Caki2 (cell line): ENCODE measurements at places on chromosomes 4 and X.

DNA sequence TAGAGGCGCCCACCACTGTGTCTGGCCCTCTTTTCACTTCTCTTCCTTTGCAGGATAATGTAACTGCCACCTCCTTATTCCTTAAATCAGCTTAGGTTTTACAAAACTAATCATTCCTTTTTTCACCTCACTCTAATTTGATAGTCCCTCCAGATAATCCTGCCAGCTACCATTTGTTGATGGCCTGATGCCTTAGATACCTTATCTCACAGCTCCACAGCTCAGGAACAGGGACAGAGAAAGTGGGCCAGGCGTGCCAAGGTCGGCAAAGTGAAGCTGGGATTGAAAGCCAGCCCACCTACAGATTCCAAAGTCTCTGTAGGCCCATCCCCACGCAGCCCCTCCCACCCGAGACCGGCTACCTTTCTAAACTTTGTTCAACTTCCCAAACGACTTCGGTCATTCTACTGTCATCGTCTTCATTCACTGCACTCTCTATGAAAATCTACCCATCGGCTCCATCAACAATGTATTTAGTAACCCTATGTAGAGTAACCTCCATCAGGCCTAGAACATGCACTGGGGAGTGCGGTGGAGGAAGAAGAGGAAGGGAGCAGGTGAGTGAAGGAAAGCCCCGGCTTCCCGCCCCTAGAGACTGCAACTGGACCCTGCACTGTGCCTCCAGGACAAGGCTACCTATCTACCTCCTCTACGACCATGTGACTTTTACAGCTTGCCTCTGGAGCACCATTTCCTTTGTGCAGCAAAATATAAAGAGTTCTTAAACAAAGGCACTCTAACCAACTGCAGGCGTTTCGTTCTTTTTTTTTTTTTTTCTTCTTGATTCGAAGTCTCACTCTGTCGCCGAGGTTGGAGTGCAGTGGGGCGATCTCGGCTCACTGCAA lies 1.5 kb downstream of the CASP6 start:
- DNase-seq, result no peak

GRCh38 chr4:120826449-120826848 lies 96.1 kb downstream of the PRDM5 start:
- DNase-seq, result no peak

DNA sequence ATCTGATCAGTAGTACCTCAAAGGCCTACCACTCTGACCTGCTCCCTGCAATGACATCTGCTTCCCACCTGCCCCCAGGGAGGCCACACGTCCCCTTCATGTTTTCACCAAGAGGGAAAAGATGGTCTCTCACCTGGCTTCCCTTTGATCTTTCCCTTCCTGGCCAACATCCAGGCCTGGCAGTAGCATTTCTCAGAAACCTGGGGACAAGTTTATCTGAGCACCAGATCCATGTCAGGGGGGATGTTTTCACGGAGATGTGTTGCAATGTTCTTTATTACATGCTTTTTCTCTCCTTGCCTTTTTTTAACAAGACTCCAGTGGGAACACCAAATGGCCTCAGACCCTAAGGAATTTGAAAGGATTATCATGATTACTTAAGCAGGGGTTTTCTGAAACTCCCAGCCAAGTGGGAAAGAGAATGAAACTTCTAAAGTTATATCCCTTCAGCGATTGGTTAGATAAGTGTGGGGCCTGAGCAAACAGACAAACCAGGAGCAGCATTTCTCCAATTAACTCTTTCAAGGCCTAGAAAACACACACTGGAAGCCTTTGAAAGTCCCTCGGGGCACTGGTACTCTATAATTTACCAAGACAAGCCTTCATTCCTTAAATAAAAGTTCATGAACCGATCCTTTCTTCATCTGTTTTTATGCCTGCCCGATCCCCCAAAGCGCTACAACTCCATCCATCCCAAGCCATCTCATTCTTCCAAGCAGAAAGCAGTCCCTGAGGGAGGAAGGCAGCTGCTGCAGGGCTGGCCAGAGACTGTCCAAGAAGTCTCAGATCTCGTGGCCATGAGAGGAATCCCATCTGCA lies 94.1 kb downstream of the BCOR start:
- DNase-seq, result no peak

DNA sequence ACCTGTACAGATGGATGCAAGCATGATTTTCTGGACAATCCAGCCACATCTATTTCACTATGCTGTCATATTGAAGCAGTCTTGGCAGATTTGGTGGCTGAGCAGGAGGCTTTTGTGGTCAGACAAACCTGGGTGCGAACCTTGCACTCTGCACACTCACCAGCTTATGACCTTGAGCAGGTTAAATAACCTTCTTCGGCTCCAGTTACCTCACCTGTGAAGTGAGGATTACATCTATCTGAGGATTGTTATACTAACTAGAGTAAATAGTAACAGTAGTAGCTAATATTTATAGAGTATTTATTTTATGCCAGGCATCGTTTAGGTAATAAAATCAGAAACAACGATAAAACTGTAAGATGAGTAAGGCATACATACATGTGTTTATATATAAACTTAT lies 150.0 kb downstream of the PPP3CA start:
- no peak for DNase-seq

DNA sequence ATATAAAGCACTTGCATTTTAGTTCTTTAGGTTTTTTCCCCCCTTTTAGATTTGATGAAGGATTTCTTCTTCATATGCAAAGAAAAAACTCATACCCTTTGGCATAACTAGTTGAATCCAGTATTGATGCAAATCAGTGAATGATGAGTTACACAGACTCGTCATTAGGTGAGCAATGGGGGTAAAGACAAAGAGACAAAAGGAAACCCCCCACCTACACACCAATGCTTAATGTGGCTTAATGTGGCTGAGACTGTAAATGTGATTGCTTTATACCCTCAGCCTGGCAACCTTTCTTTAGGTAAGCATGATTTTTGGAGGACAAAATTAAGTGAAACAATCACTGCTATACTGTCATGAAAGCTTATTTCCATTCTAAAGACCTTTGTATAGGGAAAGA lies 39.5 kb downstream of the CD40LG start:
- DNase-seq, result no peak

GRCh38 chr4:176242764-176243347 lies 26.2 kb downstream of the ASB5 start:
- DNase-seq, result no peak

GRCh38 chrX:9189286-9189685 lies 155.4 kb upstream of the FAM9B start:
- DNase-seq, result no peak

- DNase-seq, result no peak
Observed at GRCh38 chr4:15758294-15758693, 19.8 kb upstream of the CD38 start.

GRCh38 chr4:5800496-5800895 lies 89.5 kb downstream of the EVC start:
- no peak for DNase-seq

DNA sequence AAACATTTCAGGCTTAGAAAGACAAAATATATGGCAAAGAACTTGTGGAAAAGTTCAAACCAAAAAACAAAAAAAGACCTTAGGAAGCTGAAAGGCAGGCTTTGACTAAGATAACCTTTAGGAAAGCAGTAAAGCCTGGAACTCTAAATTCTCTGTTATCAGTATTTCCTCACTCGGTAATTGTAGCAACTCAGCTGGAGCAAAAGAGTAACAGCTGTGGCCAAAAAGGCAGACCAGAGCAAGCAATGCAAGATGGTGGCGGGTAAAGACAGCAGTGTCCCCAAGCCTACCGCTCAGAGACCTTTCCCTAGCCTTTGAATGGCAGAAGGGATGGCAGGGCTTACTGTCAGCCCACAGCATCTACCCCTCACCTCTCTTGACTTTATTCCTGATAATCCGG lies 63.1 kb upstream of the KLHL13 start:
- DNase-seq, result no peak

- DNase-seq, result no peak
Observed at GRCh38 chrX:134664202-134664601, 5.9 kb upstream of the PLAC1 start.

- peak; percentile 89 for DNase-seq
Observed at GRCh38 chrX:136214551-136214950, 36.6 kb downstream of the MAP7D3 start.

- peak; percentile 6 for DNase-seq
Observed at GRCh38 chr4:69833251-69833650, 26.7 kb downstream of the SULT1E1 start.

- DNase-seq, result no peak
Observed at GRCh38 chrX:107701493-107702121, 73.3 kb downstream of the PRPS1 start.

GRCh38 chr4:37812713-37813112 lies 13.8 kb upstream of the PGM2 start:
- peak; percentile 18 for DNase-seq

GRCh38 chr4:89482926-89483595 lies 175.5 kb upstream of the GPRIN3 start:
- DNase-seq, result no peak

- DNase-seq, result peak; percentile 23
Observed at GRCh38 chrX:118495958-118496762, 545 bp downstream of the DOCK11 start.

- no peak for DNase-seq
Observed at GRCh38 chrX:39308126-39308525, 506.9 kb downstream of the MID1IP1 start.

- no peak for DNase-seq
Observed at GRCh38 chr4:183165376-183165775, 66.3 kb downstream of the WWC2 start.

DNA sequence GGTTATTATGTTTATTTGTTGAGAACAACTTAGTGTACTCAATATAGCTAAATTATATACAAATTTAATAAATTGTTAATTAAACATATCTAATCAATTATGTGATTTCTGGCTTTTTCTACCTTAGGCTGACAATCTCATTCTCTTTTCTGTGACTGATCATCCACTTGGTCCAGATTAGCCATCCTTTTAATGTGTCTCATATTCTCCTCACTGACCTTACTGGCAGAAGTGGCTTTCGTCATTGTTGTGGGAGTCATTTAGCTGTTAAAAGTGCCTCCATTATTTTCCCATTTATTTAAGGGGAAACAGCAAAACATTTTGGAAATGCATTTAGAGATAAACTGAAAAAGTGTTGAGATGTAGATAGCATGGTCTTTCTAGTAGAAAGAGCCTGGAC lies 172.2 kb downstream of the CCSER1 start:
- no peak for DNase-seq

GRCh38 chrX:21225643-21226042 lies 148.6 kb upstream of the CNKSR2 start:
- no peak for DNase-seq

GRCh38 chr4:55561889-55562288 lies 15.2 kb upstream of the CLOCK start:
- DNase-seq, result no peak

- DNase-seq, result no peak
Observed at GRCh38 chr4:17206829-17207801, 304.8 kb downstream of the QDPR start.

- DNase-seq, result no peak
Observed at GRCh38 chrX:149469406-149469805, 35.7 kb downstream of the IDS start.

GRCh38 chrX:2501559-2502102 lies 855 bp upstream of the DHRSX start:
- no peak for DNase-seq

DNA sequence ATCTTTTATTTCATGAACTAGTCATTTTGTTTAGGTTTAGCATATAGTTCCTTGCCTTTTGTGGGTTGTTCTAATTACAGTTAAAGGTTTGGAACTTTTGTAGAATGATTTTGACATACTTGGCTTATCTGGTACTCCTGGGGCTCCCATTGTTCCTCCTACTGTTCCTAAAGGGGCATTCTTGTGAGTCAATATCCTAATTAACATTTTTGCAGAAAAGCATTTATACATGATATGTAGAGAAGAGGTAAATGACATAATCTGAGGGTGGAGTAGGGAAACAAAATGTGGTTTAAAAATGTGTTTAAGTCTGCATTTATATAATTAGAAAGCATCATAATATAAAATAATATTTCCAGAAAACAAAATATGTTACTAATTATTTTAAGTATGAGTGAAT lies 529.2 kb downstream of the FAT4 start:
- no peak for DNase-seq

DNA sequence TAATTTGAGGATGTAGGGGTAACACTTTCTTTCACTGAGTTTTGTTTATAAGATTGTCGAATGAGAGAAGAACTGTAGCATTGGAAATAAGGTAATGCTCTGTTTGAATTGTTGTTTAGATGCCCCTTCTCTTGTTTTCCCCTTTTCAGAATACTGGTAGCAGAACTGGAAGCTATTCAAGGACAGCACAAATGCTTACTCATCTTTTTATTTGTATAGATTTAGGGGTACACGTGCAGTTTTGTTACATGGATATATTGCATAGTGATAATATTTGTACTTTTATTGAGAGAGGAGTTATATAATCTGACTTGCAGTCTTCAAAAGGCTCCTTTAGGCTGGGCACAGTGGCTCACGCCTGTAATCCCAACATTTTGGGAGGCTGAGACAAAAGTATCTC lies 145.4 kb upstream of the HAND2 start:
- no peak for DNase-seq

GRCh38 chr4:169254546-169254983 lies 16.2 kb downstream of the SH3RF1 start:
- DNase-seq, result peak; percentile 55

GRCh38 chr4:143071351-143071750 lies 113.4 kb upstream of the USP38 start:
- DNase-seq, result no peak

DNA sequence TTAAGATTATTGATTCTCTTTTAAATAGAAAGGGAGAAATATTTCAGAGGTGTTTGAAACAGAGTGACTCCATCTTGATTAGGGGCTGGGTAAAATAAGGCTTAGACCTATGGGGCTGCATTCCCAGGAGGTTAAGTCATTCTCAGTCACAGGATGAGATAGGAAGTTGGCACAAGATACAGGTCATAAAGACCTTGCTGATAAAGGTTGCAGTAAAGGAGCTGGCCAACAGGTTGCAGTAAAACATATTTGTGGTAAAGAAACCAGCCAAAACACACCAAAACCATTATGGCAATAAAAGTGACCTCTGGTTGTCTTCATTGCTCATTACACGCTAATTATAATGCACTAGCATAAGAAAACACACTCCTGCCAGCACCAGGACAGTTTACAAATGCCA lies 165.0 kb downstream of the SPIN4 start:
- peak; percentile 40 for DNase-seq

DNA sequence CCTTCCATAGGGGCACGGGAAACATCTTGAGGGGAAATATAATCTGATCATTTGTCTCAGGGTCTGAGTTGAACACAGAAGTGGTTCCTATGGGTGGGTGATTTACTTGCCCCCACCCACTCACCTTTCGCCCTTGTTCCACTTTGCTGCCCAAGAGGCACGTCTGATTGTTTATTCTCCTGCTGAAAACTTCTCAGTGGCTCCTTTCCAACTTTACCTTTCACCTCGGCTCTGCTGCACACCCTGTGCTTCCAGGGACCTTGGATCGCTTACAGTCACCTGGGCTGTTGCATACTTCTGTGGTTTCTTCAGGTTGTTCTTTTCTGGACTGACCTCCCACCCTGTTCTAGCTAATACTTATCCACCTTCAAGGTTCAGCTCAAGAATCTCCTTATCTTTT lies 213.4 kb upstream of the JADE1 start:
- peak; percentile 84 for DNase-seq
